NCI-H774 (cell line): ENCODE measurements at places on chromosomes 6 and 20.

- DNase-seq: no peak
These were observed 17.4 kb downstream of the MACROD2 start for GRCh38 chr20:14012671-14013070.

GRCh38 chr6:63795006-63795405 is 159.4 kb downstream of the PHF3 start:
- no peak for DNase-seq

DNA sequence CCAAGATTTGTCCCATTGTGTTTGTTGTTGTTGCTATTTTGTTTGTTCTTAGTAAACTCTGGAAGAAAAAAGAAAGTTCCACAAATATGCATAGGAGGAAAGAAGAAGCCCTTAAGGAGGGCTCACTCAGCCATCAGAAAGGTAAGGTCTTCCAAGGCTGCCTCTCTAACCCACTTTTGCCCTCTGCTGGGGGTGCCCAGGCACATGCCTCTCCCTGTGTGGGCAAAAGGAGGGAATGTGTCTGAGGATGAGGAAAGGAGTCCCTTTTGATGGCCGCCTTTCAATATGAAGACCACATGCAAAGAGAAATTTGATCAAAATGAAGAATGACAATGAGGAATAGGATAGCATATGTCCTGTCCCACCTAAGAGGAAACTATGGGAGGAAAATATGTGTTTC is 248.2 kb upstream of the POU3F2 start:
- no peak for DNase-seq

- peak; percentile 63 for DNase-seq
These were observed 110.5 kb downstream of the B3GAT2 start for GRCh38 chr6:70846207-70846835.

- no peak for DNase-seq
These were observed 165.1 kb downstream of the SASH1 start for GRCh38 chr6:148507774-148508173.

GRCh38 chr6:136244061-136244616 is 6.0 kb downstream of the MTFR2 start:
- no peak for DNase-seq

- no peak for DNase-seq
These were observed 167.4 kb downstream of the COL19A1 start for GRCh38 chr6:70033781-70034180.
